IMR-90 (cell line): ENCODE measurements at places on chromosomes 2 and 18.
A peak's percentile ranks its signal among the peaks of the same experiment; 100 is the strongest.

GRCh38 chr2:122805346-122805745, 1049.9 kb downstream of the TSN start:
- no peak for DNase-seq

GRCh38 chr2:23419171-23420090, 34.5 kb downstream of the KLHL29 start:
- no peak for DNase-seq

GRCh38 chr2:133788386-133788785, 220.1 kb upstream of the NCKAP5 start:
- DNase-seq: peak; percentile 74

- DNase-seq: no peak
Observed at GRCh38 chr2:109455731-109456691, 157.8 kb downstream of the SEPTIN10 start.

- no peak for DNase-seq
Observed at GRCh38 chr2:43455296-43455695, 140.5 kb downstream of the THADA start.

GRCh38 chr2:181526014-181526413, 68.8 kb downstream of the ITGA4 start:
- DNase-seq: no peak

GRCh38 chr2:144521686-144522085, 1.8 kb upstream of the ZEB2 start:
- DNase-seq: no peak

DNA sequence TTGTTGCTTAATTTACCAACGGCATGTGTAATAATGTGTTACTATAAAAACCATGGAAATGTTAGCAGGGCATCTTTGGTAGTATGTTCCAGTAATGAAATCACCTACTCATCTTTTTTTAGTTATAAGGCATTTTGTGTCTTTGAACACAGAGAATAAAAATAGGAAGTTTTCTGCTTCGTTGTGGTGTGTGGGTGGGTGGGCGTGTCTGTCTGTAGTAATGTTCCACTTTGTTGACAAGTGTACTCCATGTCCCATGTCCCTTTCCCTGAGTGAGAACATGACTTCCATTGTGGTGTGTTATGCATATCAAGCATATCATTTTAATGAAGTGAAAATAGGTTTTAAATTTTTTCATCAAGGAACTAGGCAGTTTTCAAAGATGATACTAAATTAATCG, 149.3 kb downstream of the VWC2L start:
- no peak for DNase-seq

- DNase-seq: no peak
Observed at GRCh38 chr2:241570961-241571581, 12.5 kb downstream of the BOK start.

DNA sequence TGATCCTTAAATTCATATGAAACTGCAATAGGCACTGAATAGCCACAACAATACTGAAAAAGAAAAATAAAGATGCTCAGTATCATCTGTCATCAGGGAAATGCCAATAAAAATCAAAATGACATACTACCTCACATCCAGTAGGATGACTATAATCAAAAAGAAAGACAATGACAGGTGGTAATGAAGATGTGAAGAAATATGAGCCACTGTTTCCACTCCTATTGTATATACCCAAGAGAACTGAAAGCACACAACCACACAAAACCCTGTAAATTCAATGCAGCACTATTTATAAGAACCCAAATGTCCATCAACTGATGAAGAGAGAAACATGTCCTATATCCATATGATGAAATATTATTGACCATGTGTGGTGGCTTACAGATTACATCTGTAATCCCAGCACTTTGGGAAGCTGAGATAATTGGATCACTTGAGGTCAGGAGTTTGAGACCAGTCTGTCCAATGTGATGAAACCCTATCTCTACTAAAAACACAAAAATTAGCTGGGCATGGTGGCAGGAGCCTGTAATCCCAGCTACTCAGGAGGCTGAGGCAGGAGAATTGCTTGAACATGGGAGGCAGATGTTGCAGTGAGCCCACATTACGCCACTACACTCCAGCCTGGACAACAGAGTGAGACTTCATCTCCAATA, 39.9 kb downstream of the MAP3K2 start:
- DNase-seq: no peak

DNA sequence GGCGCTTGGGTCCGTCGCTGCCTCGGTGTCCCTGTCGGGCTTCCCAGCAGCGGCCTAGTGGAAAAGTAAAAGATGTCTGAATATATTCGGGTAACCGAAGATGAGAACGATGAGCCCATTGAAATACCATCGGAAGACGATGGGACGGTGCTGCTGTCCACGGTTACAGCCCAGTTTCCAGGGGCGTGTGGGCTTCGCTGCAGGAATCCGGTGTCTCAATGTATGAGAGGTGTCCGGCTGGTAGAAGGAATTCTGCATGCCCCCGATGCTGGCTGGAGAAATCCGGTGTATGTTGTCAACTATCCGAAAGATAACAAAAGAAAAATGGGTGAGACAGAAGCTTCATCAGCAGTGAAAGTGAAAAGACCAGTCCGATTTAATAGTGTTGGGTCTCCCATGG, 8.0 kb downstream of the HES6 start:
- no peak for DNase-seq
